Activated CD4-positive, alpha-beta T cell treated with anti-CD3 and anti-CD28 coated beads, Interleukin-2, amount 10 ng/mL, durations not matched to agents 7 days and 5 days (primary cell): ENCODE measurements at places on chromosomes 2 and 18. TPM values are rescaled to one million over a fixed set of nuclear protein-coding genes. Genes with fewer than 3 reads are reported as not detected.

Gene BMP10
- total RNA-seq: not detected

Gene NEU4
- 0.37 TPM for total RNA-seq

- DNase-seq: no peak
Measured at GRCh38 chr2:108367014-108367413, 10.7 kb upstream of the SULT1C4 start.

GRCh38 chr2:44137048-44137447 is 31.6 kb upstream of the PPM1B start:
- no peak for DNase-seq

- no peak for DNase-seq
Measured at GRCh38 chr2:8003462-8004075, 678.3 kb upstream of the ID2 start.
